Fibroblast of mammary gland (primary cell): ENCODE measurements at places on chromosomes 2 and 18.

GRCh38 chr2:8219631-8220355 is 462.1 kb upstream of the ID2 start:
- DNase-seq, result no peak

DNA sequence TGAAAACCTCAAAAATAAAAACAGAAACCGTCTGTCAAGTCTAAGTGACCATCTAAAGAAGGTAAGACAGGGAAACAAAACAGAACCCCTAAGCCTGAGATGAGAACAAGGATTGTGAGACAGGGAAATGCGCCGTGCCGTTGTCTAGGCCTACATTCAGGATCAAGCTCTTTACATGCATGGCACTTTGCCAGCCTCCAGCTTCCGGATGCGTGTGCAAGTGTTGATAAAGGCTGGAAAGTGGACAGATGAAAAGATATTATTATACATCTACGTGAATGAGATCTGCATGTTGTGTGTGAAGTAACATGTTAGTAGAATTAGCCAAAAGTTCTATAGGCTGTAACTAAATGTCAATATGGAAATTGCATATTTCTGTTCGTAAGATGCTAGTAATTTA is 28.6 kb upstream of the TMEM87B start:
- DNase-seq, result no peak

- DNase-seq, result no peak
Measured at GRCh38 chr2:177731384-177731783, 338.8 kb downstream of the AGPS start.

DNA sequence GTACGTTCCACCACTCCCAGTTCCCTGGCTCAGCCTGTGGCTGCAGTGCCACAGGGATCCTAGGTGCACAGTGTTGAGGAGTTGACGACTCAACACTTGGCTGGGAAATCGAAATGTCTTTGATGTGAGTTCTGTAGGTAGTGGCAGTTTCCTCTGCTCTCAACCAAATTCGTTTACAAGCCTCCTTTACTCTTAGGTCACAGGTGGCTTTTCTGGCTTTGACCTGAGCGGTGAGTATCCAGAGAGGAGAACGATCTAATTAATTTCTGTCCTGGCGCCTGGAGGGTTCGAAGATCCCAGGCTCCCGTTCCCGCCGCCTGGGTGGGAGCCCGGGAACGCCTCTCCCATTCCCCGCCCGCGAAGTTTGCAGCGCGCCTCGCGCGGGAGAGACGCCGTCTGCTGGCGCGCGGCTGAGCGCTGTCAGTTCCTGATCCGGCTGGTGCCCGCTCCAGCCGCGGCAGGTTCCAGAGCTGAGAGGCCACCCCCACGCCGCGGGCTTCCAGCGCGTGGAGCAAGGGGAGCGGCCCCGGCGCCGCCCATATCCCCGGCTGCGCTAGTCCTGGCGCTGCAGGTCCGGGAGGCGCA is at the start of gene LAMA3:
LAMA3 (plus strand) TSS at position 423 of the 585 bp plus-strand sequence. CDS start 231 bp downstream, outside the sequence.
- DNase-seq, result peak; percentile 30

GRCh38 chr18:58235001-58235436 is 191.0 kb downstream of the NEDD4L start:
- DNase-seq, result no peak

DNA sequence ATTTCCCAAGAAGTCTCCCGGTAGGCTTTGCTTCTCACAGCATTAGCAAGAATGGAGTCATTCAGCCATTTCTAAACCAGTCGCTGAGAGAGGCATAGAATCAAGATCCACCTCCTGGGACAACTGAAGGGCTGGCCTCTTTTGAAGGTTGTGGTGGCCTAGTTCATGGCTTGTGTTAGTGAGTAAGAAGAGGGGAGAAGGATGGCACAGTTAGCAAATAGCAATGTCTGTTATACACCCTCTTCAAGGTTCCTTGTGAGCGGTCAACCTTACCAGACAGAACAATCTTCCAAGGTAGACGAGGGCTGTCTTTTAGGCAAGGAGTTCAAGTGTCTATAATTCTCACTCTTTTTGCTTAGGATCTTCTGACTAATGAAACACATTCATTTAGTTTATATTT is 35.4 kb upstream of the DNAH7 start:
- DNase-seq, result no peak

DNA sequence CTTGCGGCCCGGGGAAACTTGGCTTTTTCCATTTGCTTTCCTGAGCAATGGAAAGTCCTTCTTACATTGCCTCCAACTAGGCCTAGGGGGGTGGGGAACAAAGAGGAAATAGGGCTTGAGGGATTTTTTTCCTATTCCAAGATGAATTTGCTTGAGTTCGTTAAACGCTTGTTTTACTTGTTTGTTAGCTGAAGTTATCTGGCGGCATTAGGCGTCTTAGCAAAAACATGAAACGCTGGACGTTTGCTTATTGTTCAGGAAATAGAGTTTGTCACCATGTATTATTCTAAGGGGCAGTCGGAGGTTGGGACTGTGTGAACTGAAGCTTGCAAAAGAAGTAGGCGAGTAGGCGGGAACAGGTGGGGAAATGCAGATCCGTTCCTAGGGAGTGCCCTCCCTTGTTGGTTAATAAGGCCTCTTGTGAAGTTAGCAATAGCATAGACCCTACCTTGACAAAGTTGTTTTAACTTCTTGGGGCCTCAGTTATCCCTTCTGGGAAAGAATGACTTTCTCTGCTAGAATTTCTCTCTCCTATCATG is 1.9 kb downstream of the CABLES1 start:
- DNase-seq, result no peak

DNA sequence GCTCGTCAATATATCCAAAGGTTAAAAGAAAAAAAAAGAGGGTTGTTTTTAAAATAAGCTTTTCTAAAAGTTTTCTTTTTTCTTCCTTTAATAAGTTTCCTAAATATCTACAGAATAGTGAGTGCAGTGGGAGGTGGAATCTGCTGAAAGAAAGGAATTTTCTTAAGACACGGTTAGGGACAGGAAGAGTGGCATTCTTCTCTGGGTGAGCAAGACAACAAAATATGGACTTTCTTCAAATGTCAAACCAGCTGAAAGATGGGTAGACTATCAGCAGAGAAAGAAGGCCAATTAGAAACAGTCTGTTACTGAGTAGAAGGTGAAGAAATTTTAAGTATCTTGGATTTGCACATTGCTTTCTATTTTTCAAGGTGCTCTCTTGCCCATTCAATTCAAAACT is 222.7 kb upstream of the PIK3C3 start:
- DNase-seq, result no peak

GRCh38 chr18:1710114-1710513 is 805.4 kb downstream of the ADCYAP1 start:
- no peak for DNase-seq

- no peak for DNase-seq
Measured at GRCh38 chr2:75162897-75163296, 36.4 kb downstream of the TACR1 start.

GRCh38 chr2:204116159-204116792 is 179.7 kb downstream of the ICOS start:
- DNase-seq, result no peak

DNA sequence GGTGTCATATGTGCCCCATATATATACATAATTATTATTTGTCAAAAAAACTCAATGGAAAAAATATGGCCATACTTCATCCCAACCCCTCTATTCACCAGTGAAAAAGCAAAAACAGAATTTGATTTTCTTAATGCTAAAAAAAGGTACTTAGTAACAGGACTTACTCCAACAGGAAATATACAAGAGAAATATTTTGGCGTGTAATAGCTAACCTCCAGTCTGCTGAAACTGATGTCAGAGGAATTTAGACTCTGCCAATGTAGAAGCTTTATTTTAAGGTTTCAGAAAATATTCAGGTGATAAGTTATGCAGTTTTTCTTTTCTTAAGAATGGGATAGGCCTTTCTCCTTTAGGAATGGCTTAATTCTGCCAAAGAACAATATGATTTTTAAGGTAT is 72.6 kb downstream of the TMEFF2 start:
- no peak for DNase-seq

DNA sequence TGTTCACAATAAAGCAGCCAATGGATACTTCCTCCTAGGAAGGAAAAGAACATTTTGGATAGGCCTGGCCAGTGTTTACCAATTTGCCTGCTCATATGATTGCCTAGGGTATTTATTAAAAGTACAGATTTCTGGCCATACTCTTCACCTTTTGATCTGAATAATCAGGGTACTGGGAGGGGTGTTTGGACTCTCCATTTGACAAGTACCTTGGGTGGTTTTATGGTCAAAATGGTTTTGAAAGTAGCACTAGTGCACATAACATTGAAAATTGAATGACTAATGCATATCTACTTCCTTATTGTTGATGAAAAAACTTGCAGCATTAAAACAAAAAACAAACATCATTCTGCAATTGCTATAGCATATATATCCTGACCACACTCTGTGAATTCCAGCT is 333.3 kb upstream of the CDH2 start:
- DNase-seq, result no peak
